Inflammatory macrophage treated with lipopolysaccharide for 4 hours (primary cell): ENCODE measurements at places on chromosomes 6 and 20.

GRCh38 chr6:7893342-7893741 lies 17.2 kb downstream of the TXNDC5 start:
- DNase-seq, result no peak

GRCh38 chr6:100726666-100727065 lies 154.5 kb downstream of the ASCC3 start:
- DNase-seq, result no peak

DNA sequence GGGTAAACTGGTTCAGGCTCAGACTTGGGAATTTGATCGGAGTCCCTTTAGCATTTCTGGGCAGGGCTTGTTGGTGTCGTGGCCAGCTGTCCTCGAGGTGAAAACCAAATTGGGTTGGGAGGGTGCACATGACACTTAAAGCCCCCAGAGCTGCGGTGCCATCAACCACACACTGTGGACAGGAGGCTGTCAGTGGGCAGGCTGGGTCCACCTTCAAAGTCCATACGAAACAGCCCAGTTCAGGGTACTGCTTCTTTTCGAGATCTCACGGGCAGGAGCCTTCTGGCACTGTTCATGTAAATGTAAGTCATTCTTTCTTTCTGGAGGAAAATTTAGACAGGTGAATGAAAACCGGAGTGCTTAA lies 7.0 kb downstream of the SYNJ2 start:
- no peak for DNase-seq

GRCh38 chr6:166581091-166581511 lies 5.4 kb downstream of the RAMACL start:
- DNase-seq, result no peak

GRCh38 chr6:41934278-41935192 lies 7.1 kb downstream of the CCND3 start:
- DNase-seq, result no peak

- DNase-seq, result no peak
Measured at GRCh38 chr6:129209355-129209754, 326.4 kb downstream of the LAMA2 start.

- no peak for DNase-seq
Measured at GRCh38 chr6:111447051-111447450, 36.0 kb downstream of the REV3L start.

GRCh38 chr6:167998215-167998614 lies 744 bp downstream of the KIF25 start:
- no peak for DNase-seq

DNA sequence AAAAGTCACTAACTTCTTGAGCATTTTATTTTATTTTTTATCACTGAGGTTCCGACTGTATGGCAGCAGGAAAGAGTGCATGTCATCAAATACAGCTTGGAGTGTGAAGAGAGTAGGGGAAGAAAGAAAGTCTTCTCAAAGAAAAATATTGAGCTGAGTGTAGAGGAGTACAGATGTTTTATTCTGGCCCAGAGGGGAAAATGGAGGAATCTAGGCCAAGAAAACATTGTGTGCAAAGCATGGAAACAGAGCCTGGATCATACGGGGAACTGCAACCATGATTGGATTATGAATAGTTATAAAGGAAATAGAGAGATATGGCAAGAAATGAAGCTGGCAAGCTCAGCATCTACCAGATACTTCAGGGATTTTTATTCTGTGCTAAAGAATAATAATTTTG lies 104.2 kb upstream of the SCGN start:
- no peak for DNase-seq

GRCh38 chr6:34317172-34317477 lies 68.3 kb upstream of the SMIM29 start:
- no peak for DNase-seq

- peak; percentile 23 for DNase-seq
Measured at GRCh38 chr6:167826896-167827582, at the start of gene AFDN. TSS of gene AFDN (plus strand) at chr6:167826911. CDS start at chr6:167827133, 222 bp downstream.

DNA sequence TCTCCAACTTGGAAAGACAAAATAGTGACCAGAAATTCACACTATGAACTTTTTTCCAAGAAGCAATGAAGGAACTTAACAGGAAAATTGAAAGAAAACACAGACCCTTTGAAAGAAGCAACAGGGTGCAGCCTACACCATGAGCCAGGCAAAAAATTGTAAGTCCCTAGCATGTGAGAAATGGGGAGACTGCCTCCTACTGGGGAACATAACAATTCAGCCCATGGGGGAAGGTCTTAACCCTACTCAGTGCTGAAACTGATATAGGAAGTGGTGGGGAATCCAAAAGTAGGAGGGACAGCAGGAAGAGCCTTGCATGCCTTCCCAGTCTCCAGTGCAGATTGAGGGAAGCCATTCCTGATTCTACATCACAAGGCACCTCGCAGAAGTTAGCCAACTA lies 235.1 kb upstream of the UFL1 start:
- no peak for DNase-seq

DNA sequence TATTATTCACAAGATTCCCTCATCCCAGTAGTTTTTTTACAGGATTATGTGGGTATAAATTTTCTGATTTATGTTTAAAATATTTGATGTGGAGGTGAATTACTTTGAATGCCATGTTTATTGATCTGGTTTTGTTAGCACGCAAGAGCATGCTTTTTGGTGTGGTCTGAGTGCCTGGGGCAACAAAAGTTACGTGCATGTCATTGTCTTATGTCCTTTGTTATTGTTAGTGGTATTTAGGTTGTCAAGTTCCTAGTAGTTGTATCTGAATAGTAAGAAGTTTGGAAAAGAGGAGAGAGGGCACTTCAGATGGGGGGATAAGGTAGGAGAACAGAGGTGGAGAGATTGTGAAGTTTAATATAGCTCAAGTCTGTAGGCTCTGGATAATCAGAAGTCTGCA lies 95.0 kb downstream of the ATRN start:
- no peak for DNase-seq

DNA sequence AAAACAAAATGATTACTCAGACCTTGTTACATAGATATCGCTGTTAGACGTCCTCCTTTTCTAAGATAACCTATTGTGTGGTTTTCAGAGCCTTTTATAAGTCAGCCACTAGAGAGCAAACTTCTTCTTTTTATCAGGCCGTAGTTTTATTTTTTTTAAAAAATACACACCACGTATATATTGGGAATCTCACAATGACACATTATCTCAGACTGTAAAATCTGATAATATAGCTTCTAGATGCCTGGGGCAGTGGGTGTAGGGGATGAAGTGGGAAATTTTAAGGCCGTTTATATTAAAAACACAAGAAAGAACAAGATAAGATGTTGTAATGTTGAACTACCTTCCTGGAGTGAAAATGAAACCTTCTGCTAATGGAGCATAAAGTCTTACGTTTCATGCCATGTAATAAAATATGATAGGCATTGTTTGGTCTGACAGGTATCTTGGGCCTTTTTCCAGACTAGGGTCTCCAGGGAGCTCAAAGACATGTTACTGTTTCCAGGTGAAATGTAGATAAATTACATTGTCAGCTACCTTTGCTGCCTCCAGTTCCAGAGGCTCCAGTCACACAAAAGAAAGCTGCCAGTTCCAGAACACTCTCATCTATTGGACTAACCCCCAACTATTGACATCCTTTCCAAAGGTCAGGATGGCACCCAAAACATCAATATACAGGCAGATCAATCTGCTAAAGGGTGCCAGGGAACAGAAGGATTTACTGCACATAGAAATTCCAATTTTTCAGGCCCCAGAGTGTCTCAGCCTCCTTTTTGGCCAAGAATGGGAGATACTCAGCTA lies 130.2 kb upstream of the AKIRIN2 start:
- DNase-seq, result peak; percentile 56

DNA sequence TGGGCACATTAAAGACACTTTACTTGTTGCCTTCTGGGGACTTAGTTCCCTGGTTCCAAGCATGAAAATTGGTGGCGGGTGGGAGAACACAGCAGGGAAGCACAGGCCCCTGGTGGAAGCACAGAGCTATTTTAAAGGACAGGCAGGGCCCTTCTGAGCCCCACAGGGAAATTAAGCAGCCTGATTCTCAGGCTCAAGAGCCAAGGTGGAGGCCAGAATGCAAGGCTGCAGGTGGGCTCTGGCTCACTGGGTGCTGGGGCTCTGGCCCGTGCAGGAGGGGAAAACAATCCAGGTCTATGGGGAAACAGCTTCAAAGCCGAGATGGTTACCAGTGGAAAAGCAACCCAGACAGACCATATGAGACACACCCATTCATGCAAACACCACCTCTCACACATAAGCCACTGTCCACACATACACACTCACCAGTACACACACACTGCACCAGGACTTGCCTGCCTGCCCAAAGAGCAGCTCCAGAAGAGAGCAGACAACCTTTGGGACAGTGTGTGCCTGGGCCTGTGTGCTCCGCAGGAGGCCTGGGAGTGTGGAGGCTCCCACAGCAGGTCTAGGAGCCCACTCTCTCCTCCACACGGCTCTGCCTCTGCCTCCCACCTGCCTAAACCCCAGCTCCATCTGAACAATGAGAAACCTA lies 30.6 kb downstream of the TFEB start:
- DNase-seq, result no peak

- DNase-seq, result peak; percentile 86
Measured at GRCh38 chr20:31560746-31561598, 44.1 kb upstream of the ID1 start.

DNA sequence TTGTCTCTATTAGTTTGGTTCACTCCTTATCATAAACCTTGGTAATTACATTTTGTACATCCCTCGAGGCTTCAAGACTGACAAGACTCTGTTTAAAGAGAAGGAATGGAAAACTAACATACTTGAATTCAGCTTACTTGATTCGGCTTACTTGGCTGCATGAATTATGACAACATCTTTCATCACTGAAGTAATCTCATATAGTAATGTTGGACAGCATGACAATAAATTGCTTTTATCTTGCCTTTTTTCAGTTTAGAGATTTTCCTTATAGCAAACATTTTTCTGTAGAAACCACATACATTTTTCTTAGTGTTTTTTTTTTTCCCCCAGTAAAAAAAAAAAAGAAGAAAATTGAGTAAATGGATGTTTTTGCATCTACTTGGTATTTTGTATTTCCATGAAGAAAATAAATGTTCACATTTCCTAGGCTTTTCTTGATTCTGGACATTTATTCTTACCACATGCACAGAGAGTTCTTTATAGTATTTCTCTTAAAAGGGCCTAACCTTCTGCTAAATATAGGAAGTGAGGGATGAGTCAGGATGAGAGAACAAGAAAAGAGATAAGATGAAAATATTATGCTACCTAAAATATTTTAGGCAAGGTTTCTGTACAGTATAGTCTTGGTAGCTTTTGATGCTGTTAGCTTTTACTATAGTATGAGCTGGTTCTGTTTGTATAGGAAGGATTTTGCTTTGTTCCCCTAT lies 101.0 kb upstream of the HDGFL1 start:
- DNase-seq, result no peak

- DNase-seq, result peak; percentile 61
Measured at GRCh38 chr6:134169871-134170486, 117.6 kb upstream of the SLC2A12 start.

GRCh38 chr6:131642987-131643611 lies 6.0 kb downstream of the ENPP3 start:
- DNase-seq, result no peak

- peak; percentile 33 for DNase-seq
Measured at GRCh38 chr6:134363323-134364039, 45.6 kb upstream of the SGK1 start.

- no peak for DNase-seq
Measured at GRCh38 chr20:61434341-61434781, 182.3 kb downstream of the CDH4 start.

DNA sequence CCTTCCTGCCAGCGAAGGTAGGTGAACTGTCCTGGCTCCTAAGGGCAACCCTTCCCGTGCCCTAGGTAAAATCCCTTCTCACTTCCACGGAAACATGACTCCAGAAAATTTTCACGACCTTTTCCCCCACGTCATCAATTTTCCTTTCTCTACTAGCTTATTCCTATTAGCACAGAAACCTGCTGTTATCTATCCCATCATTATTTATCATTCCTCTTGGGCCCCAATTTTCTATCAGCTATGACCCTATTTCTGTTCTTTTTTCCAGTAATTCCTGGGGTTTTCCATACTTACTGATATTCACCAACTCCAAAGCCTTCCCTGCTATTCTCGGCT lies 23.8 kb upstream of the GCM1 start:
- DNase-seq, result no peak

DNA sequence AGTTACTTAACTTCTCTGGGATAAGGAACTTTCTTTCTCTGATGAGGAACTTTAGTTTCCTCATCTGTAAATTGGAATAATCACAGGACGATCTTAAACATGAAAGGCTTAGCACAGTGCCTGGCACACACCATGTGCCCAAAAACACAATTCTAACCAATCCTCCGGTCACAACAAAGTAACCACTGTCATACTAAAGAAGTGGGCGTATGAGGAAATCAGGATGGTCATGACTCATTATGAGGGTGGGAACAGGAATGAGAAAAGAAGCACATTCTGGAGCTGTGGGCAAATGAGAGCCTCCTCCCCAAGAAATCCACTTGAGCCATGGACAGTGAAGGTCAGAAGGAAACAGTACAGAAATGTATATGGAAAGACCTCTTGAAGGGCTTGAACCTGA lies 82.9 kb downstream of the LRFN2 start:
- peak; percentile 84 for DNase-seq

DNA sequence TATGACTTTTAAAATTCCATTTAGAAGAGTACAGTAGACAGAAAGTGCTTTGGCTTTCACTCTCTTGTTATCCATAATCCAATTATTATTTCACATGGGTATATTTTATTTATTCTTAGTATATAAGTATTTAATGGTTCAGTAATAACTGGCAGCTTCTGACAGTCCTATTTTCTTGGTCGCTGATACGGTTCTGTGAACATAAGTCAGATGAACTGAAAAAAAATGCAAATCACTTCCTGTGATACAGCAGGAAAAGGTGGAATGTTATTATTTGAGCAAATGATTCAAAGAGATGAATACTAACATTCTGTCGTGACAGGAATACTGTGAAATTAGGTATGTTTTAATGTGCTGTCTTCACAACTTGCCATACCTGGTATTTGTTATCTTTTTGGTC lies 132.3 kb downstream of the ARHGAP18 start:
- DNase-seq, result no peak

DNA sequence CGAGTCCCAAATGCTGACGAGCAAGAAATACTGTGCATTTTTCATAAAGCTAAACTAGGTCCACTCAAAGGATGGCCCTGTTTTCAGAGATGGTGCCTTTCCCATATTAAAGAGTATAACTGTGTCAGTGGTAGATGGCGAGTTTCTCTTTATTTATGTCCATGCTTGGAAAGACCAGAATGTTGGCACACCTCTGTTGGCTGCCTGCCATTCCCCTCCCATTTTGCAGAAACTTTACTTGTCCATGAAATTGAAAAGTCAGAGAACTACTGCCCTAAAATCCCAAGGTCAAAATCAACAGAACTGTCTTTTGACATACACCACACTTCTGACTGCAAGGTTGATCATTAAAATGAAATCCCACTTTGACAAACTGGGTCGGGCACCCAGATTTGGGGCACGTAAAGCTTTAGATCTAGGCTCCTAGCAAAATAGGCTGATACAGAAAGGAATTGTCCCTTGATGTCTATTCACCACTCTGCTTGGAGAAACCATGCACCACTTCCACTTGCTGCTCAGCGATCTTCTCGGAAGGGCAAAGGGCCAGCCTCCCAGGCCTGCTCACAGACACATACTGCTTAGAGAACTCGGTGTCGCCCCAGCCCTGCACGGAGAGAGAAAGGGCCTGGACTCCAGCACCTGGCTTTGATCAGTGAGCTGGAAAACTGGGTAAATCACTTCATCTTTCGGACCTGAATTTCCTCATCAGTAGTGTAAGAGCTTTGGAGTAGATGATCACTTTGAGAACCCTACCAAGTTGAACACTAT lies 130.0 kb downstream of the AGPAT4 start:
- no peak for DNase-seq

GRCh38 chr6:31947864-31948263 lies 2.0 kb downstream of the CFB start:
- DNase-seq, result no peak

GRCh38 chr20:50675671-50676376 lies 15.5 kb downstream of the RIPOR3 start:
- DNase-seq, result no peak
